Midbrain (tissue), 1 donor: ENCODE measurements at places on chromosomes 13 and 19.

GRCh38 chr19:10800488-10800887 is 35.5 kb downstream of the TMED1 start:
- DNase-seq = peak; percentile 25

DNA sequence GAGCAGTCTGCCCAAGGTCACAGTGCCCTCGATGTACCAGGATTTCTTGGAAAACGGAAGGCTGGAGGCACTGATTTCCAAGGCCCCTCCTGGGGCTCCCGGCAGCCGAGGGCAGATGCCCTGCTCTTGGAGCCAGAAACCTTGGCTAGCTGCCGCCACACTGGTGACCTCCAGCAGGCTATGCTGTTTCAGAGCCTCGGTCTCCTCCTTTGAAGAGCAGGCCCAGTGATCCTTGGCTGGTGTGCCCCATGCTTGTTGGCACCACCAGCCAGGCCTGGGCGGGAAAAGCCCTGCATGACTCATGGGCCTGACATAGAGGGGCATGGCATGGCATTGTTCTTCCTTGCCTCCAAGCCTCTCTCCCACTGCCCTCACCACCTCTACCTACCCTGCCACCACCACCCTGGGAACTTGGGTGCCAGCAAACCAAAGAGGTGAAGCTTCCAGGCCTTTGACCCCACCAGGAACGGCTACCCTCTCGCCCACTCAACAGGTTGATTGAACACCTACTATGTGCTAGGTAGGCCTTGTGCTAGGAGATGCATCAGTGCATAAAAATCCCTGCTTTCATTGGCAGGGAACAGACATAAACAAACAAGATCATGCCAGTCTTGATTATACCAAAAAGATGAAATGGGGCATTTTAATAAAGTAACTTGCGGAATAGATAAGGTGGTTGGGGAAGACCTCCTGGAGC is 1.6 kb upstream of the CLEC11A start:
- DNase-seq = no peak

- no peak for DNase-seq
These were observed 2321.8 kb upstream of the PCDH20 start for GRCh38 chr13:63737418-63737817.

- no peak for DNase-seq
These were observed 17.7 kb downstream of the LRRC4B start for GRCh38 chr19:50550594-50550966.

DNA sequence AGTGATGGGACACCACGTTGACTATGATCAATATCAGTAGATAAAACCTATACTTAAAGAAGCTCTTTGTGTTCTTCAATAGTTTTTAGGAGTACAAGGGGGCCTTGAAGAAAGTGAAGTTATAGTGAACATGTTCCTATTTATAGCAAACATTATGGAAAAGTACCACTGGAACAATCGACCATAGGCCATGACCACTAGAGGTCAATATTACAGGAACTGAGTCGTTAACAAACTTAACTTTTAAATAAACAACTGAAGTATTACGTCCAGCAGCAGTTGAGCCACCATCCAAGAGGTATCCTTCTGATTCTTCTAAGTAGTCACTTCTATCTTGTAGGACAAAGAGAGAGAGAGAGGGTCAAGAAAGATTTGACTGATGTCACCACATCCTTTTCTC is 391.0 kb upstream of the SLITRK5 start:
- DNase-seq = no peak

DNA sequence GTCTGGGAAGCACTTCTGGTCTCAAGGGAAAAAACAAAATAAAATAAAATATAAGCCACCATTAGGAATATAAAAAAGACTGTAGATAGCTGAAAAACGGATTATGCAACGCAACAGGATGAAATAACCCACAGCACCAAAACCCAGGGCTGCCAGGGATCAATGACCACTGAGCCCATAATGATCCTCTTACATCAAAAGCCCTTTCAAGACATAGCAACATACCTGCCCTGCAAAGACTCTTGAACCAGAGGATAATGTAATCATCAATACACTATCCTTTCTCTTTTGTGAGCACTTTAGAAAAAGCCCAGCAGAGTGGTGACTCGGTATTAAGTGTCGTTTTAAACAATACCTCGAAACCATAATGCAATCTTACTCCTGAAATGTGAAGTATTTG is 235.0 kb upstream of the SOX21 start:
- DNase-seq = no peak

GRCh38 chr19:3338541-3339181 is 27.7 kb upstream of the NFIC start:
- DNase-seq = no peak

GRCh38 chr19:2616741-2617392 is 85.6 kb downstream of the GNG7 start:
- peak; percentile 32 for DNase-seq

GRCh38 chr13:24360106-24360505 is 50.7 kb downstream of the C1QTNF9 start:
- no peak for DNase-seq

DNA sequence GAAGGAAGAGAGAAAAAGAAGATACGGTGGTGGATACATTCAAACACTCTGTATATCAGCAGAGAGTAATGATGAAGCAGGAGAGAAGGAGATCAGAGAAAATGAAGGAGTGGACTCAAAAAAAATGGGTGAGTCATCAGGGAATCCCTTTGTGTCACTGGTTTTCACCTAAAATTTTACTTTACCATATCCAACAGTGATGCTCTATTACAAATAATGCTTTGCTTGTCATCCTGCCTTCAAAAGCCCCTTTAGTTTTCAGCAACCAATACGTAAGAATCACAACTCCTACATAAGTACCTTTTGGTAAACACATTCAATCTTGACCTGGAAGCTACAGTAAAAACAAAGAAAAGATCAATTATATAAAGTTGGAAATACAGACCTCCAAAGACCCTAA is 88.8 kb downstream of the ENOX1 start:
- no peak for DNase-seq

DNA sequence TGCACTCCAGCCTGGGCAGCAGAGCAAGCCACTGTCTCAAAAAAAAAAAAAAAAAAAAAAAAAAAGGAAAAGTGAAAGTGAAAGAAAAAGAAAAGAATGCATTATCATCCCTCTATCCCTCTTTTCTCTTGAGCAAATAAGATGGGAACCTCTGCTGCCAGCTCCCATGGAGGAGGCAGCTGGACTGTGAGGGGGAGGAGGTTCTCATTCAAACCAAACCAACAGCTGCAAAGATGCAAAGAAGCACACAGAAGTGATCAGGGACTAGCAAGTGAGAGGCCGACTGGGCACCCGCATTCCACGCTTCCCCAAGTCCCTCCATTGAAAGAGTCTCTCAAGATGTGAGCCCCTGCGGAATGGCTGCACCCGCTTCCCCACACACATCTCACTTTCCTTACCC is 63.5 kb downstream of the TSHZ3 start:
- no peak for DNase-seq

GRCh38 chr13:23321535-23322241 is 111.8 kb downstream of the SACS start:
- DNase-seq = no peak

DNA sequence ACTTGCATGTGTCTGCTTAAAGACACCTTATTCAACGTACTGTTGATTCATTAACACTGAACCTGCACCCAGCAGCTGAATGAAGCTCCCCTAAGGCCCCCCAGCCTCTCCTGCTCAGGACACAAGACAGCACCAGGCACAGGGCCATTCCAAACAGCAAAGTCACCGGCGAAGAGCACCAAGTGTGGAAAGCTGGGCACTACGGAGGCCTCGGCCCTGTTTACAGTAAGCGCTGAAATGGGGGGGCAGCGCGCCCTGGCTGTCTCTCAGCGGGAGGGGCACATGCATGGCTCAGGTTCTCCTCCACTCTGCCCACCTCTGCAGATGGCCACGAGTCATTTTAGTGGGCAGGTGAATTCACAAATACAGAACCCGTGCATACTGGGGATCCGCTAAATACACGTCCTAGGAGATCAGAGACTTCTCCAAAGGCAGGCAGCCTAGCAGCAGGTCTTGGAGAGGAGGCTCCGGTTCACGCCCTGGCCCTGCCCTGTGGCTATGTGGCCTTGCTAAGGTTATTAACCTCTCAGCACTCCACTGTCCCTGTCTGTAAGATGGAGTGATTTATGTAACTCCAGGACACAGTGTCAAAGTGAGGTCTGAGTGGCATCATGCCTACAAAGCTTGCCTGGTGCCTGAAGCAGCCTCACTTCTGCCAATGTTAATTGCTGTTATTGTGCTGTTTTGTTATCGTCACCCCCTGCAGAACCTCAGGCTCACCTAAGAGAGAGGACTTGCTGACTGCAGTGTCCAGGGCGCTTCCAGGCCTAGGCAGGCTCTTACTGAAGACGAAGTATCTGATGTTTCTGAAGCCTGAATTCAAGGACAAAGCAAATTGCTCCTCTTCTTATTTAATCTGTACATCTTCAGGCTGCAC is 207.4 kb upstream of the SOX1 start:
- no peak for DNase-seq

GRCh38 chr19:10270616-10271394 is at the start of gene ICAM1:
TSS of gene ICAM1 (plus strand) at chr19:10271120. CDS start at chr19:10271160, 40 bp downstream.
- DNase-seq = no peak

- no peak for DNase-seq
These were observed 10.1 kb downstream of the RHPN2 start for GRCh38 chr19:33054623-33055022.

- DNase-seq = no peak
These were observed 21.2 kb downstream of the DEDD2 start for GRCh38 chr19:42196011-42197001.

DNA sequence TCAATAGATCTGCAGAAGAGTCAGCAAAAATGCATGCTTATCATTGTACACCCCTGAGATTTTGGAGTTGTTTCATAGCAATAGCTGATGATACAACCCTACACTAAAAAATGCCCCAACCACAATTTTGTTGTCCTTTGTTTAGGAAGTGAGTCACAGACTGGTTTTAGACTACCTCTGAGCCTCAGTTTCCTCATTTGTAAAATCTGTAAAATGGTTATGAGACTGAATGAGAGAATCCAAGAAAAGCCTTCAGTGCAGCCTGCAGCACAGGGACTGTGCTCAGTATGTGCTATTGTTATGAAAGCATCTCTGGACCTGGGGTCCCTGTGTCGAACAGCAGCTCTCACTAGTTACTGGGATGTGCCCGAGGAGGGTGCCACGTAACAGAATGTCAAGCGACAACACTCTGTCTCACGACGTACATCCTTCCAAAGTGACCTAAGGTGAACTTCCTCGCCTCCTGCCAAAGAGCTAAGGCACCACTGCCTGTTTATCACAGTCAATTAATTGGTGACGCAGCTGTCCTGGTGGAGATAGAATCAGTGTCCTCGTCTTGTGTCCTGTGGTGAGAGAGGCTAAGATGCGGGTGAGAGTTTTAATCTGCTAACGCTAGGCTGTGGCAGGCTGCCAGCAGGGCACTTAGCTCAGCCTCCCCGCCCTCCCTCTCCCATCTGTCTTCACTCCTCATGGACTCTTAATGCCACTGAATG is 18.1 kb downstream of the DHRS12 start:
- DNase-seq = peak; percentile 25

DNA sequence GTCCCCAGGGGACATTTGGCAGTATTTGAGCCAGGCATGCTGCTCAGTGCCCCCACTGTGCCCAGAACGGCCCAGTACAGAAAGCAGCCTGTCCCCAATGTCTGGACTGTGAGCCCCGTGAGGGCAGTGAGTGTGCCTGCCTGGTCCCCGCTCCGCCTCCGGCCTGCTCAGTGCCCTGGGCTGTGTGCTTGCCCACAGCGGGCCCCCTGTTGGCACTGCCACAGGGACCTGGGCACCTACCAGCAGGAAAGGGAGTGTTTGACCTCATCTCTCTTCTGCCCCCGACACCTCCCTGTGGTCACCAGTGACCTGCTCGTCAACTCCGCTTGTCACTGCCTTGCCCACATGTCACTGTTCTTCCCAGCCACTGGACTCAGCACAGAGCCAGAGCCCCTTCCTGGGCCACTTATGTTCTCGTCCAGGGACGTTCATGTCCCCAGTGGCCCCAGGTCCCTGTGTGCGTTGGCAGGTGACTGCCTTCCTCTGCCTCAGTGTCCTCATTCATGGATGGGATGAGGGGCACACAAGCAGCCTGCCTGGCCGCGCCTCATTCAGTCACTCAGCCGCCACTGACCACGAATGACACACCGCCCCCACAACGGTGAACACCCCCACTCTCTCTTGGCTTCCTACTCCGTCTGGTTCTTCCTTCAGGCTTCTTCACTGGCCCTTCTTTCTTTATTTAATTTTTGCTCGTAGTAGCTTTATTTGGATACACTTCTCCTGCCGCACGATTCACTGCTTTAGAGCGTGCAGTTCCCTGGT is 2.8 kb downstream of the FZR1 start:
- DNase-seq = no peak

- DNase-seq = peak; percentile 45
These were observed 3.0 kb upstream of the NANOS2 start for GRCh38 chr19:45917421-45918091.

- no peak for DNase-seq
These were observed 1.3 kb upstream of the FAM216B start for GRCh38 chr13:42780044-42780443.

DNA sequence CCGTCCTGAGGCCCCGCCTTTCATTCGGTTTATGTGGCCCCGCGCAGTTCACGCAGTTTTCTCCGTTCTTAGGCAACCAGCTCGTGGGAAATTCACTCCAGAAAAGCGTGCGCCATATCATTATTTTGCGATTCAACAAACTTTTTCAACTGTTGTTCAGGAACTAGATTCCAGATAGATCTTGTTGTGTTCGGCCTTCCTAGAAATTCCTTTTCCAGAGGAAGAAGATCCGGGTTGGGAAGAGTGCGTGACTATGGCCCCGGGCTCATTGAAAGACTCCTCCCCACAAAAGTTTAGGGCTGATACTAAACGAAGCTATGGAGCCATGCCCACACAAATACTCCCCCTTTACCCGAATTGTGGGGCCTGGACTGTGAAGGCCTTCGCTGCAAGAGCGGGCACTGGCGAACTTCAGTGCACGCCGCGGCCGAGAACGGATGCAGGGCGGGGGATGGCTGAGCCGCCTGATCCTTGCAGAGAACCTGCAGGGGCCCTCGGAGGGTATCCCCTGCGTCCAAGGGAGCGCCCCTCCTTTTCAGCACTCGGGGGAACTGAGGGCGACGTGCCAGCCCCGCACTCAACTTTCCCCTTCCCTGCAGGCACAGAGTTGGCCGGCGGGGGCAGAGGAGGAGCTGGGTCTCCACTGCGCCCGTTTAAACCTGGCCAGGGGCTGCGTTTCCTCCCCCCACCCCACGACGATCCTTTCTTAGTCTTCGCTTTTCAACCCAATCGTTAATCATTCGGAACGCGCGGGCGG is 904 bp upstream of the SOX1 start:
- DNase-seq = no peak

- no peak for DNase-seq
These were observed 101.4 kb downstream of the LACC1 start for GRCh38 chr13:43981091-43981490.

DNA sequence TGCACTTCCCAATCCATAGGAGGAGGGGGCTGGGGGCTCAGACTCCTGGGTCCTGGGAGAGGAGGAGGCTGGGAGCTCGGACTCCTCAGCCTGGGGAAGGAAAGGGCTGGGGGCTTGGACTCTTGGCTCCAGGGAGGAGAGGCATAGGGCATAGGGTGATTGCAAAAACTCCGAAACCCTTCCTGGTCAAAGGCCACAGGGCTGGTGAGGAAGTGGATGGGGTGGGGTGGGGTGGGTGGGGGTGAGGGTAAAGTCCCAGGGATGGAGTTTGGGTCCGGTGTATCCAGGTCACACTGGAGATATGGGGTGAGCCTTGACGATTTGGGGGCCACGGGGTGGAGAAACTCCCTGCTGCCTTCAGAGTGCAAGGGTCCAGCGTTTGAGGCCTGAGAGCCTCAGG is 2.8 kb downstream of the MYH14 start:
- DNase-seq = no peak
